ENCODE measurements at places on chromosomes 4 and X. TPM values are rescaled to one million over a fixed set of nuclear protein-coding genes. Genes with fewer than 3 reads are reported as not detected.

- no peak for DNase-seq
These were observed 7.8 kb downstream of the CXXC4 start for GRCh38 chr4:104486716-104487504.

DNA sequence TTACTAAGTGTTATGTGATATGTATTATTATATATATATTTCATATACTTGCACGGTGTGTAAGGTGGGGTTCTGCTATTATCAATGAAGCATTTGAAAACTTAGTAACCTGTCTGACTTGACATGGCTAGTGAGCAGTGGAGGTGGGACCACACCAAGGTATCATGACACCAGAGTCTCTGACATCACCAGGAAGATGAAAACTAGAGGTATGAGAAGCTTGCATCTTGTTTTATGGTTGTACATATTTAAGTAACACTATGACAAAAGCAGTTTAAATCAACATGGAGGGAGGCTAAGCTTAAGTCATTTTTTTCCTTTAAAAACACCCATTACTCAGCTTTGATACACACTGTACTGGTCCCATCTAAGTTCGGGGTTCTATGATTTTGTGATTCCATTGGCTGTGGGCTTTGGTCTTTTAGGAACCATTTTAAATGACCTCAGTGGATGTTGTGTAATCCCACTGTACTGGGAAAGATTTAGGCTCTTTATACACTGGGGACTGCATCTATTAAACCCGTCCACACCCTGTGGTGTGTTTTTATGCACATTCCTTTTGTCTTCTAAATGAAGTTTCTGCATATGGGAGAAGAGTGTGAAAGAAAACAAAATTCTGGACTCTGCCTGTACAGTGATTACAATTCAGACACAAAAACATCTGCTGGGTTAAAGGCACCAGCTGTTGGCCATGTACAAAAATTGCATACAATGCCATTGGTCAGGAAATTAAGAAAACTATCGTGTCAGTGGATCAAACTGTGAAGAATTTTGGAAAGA lies 570.6 kb downstream of the SPRY1 start:
- no peak for DNase-seq

The PLXNB3 gene
- 4.9 TPM for total RNA-seq

The MGARP gene
- total RNA-seq: 0.32 TPM

The MAP3K15 gene
- total RNA-seq: 2.5 TPM

The MTNR1A gene
- not detected for total RNA-seq

The CFI gene
- total RNA-seq: not detected
